ENCODE measurements at places on chromosomes 2 and 18. TPM values are rescaled to one million over a fixed set of nuclear protein-coding genes. Genes with fewer than 3 reads are reported as not detected.

GALNT5 gene
- 0.81 TPM for total RNA-seq

TDRD15 gene
- total RNA-seq, result not detected

PTPN2 gene
- 26.2 TPM for total RNA-seq

FEV gene
- total RNA-seq, result not detected

MYO7B gene
- total RNA-seq, result not detected

TCF7L1 gene
- total RNA-seq, result not detected

SRD5A2 gene
- not detected for total RNA-seq

HOXD12 gene
- not detected for total RNA-seq

PCARE gene
- not detected for total RNA-seq

SATB2 gene
- total RNA-seq, result 5.4 TPM

NBEAL1 gene
- 2.7 TPM for total RNA-seq

GAREM2 gene
- 3.6 TPM for total RNA-seq

DNAH7 gene
- total RNA-seq, result not detected

KLHL14 gene
- 1.6 TPM for total RNA-seq

- DNase-seq, result no peak
Measured at GRCh38 chr2:25738383-25739343, 65.3 kb upstream of the DTNB start.

GRCh38 chr2:118986738-118987137 is 44.7 kb downstream of the MARCO start:
- DNase-seq, result no peak

- DNase-seq, result no peak
Measured at GRCh38 chr18:2907550-2908135, 60.8 kb downstream of the EMILIN2 start.

- no peak for DNase-seq
Measured at GRCh38 chr18:28485918-28486317, 309.0 kb upstream of the CDH2 start.

DNA sequence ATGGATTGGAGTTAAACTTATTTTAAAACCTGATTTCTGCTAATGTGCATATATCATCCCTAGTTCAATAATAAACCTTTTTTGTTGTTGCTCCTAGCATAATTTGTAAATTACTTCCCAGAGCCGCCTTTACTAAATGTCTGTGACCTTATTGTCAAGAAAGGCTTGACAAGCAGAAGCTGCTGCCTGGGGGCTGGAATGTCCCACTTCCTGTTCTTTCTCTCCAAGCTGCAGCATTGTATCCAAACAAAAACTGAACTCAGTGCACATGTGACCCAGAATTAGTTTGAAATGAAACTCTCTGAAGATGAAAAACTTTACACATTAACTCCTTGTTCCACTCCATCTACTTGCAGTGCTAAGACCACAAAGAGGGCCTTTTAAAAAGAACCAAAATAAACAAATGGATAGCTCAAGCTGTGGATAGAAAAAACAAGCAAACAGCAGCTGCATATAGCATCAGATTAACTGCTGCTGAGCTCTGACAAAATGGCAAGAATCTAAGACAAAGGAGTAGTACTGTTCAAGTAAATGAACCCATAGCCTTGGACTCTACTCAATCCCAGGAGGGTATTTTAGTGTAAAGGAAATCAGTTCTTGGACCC is 99.8 kb upstream of the NEUROD1 start:
- DNase-seq, result peak; percentile 94

DNA sequence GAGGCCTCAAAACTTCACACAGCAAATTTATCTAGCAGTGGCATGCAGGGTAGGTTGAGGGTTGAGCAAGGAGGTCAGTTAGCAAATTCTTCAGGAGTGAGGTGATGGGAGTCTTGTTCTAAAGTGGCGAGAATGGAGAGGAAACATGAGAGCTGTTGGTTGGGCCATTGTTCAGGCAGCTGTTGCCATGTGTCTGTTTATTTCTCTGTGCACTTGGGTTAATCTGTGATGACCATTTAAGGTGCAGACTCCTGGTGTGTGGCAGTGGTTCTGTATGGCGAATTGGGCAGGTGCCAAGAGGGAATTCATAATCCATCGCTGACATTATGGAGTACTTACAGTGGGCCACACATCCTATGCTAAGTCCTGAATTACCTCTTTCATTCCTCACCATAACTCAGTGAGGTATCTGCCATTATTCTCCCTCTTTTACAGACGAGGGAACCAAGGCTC is 30.4 kb downstream of the TMEM178A start:
- DNase-seq, result peak; percentile 35

- no peak for DNase-seq
Measured at GRCh38 chr18:58619596-58619930, 9.3 kb downstream of the ALPK2 start.

GRCh38 chr2:12074126-12074844 is 327.9 kb downstream of the LPIN1 start:
- no peak for DNase-seq

- DNase-seq, result peak; percentile 31
Measured at GRCh38 chr2:98912221-98912851, 23.7 kb downstream of the CRACDL start.

GRCh38 chr2:30883822-30884221 is 76.6 kb upstream of the CAPN13 start:
- no peak for DNase-seq

- no peak for DNase-seq
Measured at GRCh38 chr2:67755156-67755882, 307.5 kb downstream of the C1D start.

DNA sequence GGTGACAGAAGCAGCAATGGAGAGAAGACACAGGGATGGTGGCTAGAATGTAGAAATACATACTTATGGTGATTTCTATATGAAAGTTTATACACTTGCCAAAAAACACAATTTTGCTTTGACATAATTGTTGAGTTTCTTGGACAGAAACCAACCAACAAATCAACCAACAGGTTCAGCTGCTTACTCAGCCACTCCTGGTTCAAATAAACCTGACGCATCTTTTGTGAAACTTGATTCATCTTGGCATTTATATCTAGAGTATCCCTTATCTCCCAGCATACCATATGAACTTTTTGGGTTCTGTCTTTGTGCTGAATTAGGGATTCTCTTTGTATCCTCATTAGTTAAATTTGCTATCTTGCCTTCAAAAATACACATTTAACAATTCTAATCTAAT is 54.1 kb upstream of the ERBB4 start:
- DNase-seq, result no peak

DNA sequence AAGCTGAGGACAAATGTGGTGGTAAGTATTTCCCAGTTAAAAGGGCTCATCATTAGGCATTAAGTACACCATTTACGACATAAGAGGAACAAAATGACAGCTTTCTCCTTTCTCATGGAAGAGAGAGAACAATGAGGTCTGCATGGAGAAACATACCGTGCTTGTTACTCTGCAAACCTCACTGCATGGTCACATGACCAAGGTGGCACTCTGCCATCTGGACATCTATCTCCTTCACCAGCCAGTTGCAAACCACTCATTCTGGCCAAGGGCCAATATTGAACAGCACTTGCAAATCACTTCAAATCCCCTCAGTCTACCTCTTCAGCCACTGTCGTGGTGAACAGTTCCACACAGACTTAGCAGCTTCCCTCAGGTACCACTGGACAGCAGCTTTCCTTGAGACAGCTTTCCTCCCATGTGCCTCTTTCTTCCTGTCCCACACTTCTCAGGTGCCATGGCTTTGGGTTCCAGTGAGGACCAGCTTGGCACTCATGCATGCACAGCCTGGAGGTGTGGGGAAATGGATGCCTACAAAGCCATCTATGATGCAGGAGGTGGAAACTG is 29.5 kb upstream of the DPP4 start:
- no peak for DNase-seq

GRCh38 chr2:204535764-204536163 is 9.5 kb upstream of the PARD3B start:
- DNase-seq, result no peak

GRCh38 chr18:58496937-58497336 is 132.0 kb downstream of the ALPK2 start:
- no peak for DNase-seq

DNA sequence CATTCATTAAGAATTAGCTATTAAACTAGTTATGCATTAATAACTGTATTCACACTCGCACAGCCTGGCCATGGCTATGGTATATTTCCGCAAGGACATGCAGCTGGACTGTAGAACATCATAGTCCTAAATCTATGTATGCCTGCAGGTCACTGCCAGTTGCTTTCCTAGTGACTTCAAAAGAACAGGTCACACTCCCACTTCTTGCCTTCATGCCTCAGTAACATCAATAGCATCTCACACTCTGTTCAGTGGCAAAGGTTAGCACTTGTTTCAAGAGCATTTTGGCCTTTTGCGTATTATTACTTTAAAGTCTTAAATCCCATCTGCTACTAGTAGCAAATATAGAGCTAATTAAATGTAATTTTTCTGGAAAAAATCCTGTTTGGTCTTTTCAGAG is 131.4 kb upstream of the DCC start:
- DNase-seq, result no peak

- no peak for DNase-seq
Measured at GRCh38 chr2:179070895-179071294, 21.0 kb upstream of the CCDC141 start.

DNA sequence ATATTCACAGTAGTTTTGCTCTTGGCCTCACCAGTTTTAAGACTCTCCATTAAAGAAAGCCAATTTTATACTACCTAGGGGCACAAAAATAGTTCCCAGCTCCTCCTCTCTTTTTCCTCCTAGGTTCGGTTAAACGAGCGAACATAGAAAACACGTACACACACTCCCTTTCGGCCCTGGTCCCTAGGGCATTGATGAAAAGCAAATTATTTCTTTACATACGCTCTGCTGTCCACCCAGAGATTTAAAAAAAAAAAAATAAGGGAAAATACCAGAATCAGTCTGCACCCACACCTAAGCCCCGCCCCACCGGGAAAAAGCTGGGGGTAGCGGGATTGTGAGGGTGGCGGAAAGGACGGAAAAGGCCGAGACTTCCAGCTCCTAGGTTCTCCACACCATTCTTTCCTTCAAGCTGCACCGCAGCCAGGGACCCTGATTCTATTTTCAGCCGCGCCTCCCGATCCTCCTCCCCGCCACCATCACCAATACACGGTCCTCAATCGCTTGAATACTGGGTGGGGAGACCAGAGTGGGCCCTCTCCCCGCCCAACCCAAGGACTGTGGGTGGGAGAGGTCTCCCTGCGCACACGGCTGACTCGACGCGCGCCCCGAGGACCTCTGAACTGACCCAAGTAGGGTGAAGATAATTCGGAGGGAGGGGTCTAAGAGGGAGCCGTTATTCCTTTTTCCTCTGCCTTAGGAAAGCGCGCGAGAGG is 769 bp downstream of the ATF2 start:
- DNase-seq, result no peak

DNA sequence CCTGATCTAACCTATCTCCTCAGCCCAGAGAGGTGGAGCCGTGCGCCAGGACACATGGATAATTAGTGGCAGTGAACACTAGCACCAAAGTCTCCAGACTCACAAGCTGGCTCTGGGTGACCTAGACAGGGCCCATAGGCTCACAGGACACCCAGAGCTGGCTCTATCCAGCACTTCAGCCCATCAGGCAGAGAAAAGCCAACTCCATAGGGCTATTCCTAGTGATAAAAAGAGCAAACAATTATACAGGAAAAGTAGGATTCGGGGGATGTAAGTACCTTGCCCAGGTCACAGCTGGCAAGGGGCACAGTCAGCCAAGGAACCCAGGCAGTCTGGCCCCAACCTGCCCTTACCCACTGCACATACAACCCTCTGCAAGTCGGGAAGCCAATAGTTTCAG is 178.6 kb downstream of the TNS1 start:
- DNase-seq, result no peak

DNA sequence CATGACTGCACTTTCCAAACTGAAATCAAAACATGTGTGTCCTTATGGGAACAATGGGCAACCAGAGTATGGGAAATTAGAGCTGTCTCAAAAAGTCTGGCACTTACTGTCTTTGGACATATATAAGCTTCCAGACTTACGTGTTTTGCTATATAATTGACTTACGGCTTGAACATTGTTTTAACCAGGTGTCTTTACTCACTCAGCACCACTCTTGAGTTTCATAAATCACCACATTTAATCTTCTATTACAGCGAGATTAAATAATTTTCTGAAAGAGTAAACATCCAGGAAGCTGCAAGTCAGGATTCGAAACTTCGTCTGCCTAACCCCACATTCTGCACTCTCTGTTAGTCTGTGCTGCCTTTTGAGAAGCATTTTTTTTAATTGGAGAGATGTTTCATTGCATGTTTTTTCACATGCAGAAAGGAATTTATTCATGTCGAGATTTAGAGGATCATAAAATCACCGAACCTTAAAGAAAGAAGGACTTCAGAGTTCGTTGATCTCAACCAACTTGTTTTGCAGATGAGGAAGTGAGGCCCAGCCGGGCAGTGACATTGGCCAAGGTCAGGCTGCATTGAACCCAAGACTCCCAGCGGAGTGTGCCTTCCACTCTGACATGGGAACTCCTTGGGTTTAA is 137.3 kb downstream of the SETBP1 start:
- no peak for DNase-seq

Data from Caki2 (cell line).